ENCODE measurements at places on chromosomes 16 and 17.

DNA sequence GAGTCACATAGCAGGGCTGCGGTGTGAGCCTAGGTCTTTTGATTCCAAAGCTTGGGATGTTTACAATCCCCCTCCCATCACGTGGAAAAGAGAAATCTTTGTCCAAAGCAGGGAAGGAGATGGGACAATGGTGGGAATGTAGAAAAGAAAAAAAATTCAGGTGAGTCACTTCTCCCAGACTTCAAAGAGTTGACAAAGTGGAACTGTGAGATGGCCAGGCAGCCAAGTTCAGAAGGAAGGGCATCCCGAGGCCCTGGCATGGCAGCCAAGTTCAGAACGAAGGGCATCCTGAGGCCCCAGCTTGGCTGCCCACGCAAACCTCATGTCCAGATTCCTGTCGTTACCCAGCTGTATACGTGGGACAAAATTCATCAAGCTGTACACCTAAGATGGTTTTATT lies 47.5 kb downstream of the FOXL1 start:
- DNase-seq = no peak

GRCh38 chr17:30600830-30601494 lies 123.8 kb downstream of the GOSR1 start:
- peak; percentile 21 for DNase-seq

- no peak for DNase-seq
These were observed 1034.0 kb upstream of the EEF2KMT start for GRCh38 chr16:6131526-6132050.

- peak; percentile 63 for DNase-seq
These were observed 17.6 kb downstream of the MAPK8IP3 start for GRCh38 chr16:1723450-1724147.

DNA sequence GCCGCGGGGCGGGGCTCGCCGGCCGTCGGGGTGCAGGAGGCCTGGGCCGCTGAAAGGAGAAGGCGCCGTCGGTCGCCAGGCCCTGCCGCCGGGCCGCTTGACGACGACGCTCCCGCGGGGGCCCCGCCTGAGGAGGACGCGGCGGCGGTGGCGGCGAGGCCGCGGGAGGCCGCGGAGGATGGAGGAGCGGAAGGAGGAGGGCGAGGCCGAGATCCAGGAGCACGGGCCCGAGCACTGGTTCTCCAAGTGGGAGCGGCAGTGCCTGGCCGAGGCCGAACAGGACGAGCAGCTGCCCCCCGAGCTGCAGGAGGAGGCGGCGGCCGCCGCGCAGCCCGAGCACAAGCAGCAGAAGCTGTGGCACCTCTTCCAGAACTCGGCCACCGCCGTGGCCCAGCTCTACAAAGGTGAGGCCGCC lies 430 bp downstream of the HAPSTR1 start:
- no peak for DNase-seq

- no peak for DNase-seq
These were observed 52.0 kb upstream of the DLX4 start for GRCh38 chr17:49916854-49917515.

DNA sequence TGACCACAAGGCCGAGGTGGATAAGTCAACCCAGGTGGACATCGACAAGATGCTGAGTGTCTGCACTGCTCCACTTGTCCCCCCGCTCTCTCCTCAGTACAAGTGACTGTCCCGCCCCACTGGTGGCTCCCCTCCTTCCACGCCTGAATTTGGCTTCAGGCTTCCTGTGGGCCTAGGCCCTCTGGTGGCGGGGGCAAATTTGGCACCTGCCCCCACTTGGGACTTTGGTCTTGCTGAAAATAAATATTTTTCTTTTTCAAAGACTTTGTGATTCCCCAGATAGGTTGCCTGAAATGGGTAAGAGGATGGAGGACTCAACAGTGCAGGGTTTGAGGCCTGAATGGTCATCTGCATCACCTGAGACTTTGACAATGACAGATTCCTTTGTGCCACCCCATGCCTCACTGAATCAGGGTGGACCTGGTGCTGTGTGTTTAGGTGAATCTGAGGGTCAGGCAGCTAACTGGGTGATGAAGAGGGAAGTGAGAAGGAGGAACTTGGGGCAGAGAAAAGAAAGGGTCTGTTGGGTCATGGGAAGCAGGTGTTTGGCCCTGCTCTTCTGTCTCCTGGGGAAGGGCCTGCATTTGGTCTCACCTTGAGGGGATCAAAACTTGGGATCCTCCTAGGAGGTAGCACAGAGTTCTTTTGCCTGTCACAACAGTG lies 2.0 kb downstream of the C16orf86 start:
- DNase-seq = no peak

GRCh38 chr17:15366026-15366425 lies 24.6 kb upstream of the TEKT3 start:
- no peak for DNase-seq

DNA sequence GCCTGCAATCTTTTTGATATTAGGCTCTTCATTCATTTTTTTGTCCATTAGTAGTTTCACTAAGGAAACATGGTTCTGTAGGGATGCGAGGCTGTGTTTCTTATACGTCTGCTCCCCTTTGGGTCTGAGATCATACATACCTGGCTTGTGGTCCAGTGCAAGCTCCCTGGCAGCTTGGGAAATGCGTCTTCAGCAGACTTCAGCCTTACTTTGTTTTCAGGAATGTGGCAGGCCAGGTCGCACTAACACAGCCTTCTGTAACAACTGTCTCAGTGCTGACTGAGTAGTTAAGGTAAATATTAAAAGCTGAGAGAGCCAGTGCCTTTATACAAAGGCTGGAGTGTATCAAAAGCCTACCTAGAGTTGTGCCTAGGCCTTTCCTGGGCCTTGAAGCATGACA lies 970.5 kb upstream of the EEF2KMT start:
- DNase-seq = no peak

- peak; percentile 29 for DNase-seq
These were observed 89.7 kb downstream of the MGAT5B start for GRCh38 chr17:76957678-76958464.

GRCh38 chr16:5971924-5972323 lies 874.3 kb upstream of the EEF2KMT start:
- no peak for DNase-seq

DNA sequence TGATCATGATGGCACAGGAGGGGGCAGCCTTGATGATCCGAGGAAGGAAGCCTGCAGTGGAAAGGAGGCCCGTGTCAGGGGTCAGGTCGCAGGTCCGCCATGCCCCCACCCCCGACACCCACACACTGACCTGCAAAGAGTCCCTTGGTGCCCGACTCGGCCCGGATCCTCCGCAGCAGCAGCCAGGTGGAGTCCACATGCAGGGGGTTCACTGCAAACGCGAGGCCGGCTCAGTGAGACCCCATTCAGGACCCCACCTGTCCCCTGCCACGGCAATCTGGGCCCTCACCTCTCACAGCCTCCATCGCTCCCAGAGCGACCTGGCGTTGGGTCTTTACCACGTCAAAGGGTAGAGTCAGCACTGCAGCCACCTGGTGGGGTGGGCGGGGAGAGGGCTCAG lies 4.6 kb downstream of the SLC25A39 start:
- no peak for DNase-seq

GRCh38 chr17:79997011-79997660 lies 38.5 kb downstream of the TBC1D16 start:
- DNase-seq = peak; percentile 52

DNA sequence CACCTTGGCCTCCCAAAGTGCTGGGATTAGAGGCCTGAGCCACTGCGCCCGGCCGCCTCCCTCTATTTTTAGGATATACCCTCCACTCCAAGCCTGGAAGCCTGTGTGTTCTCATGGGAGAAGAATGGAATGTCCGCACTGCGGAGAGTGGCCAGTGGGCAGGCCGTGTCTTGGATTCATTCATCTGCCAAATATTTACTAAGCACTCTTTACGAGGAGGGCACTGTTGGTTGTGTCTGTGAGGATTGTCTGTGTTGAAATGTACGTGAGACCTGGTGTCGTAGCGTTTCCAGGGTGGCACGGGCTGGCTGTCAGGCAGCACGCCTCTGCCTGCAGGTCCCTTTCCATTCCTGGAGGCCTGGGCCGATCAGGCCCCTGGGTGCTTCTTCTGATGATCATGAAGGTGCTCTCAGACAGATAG lies 19.2 kb downstream of the PGS1 start:
- no peak for DNase-seq

- DNase-seq = no peak
These were observed 1.3 kb downstream of the SAMD14 start for GRCh38 chr17:50128441-50129352.

DNA sequence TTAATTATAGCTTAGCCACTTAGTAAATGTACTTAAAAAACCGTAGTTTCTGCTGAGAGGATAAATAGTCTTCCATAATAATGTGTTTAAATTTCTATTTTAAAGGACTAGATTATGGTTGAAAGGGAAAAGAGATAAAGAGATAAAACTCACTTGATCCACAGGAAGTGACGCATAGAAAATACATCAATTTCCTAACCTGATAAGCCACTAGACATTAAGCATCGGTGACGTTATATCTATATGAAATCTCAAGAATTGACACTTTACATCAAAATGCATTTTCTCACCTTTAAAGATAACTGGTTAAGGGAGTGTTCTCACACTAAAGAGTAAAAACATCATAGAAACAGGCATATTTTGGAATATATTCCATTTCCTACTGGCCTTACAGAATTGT lies 5.8 kb downstream of the FBXO47 start:
- no peak for DNase-seq

GRCh38 chr17:72928454-72929136 lies 163.9 kb downstream of the SLC39A11 start:
- DNase-seq = no peak

DNA sequence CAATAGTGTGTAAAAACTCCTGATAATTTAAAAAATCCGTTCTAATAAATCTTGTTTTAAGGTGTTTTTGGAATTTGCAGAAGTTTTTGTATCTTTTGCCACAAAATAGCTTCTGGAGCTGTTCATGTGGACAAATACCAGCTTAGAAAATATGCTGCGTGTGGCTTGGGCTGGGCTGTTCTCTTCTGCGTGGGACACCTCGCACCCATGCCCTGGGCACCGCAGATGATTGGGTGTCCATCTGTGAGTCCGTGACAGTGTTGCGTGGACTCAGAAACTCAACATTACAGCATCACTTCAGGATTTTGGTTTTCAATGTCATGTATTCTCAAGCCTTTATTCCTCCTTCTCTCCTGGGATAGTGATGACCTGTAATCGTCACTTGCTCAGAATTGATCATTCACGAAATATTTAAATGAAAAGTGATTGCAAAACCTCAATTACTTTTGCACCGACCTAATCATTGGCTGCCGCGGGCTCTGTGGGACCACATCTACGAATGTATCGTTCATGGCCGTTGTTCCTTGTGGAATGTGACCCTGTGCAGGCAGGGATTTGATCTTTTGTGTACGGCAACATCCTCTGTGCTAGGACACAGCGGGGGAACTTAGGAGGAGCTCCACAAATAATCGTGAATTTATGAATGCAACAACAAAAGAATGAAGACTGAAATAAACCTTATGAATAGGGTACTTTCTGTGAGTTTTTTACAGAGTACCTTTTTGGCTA lies 210.3 kb upstream of the FOXF1 start:
- no peak for DNase-seq

- no peak for DNase-seq
These were observed 20.1 kb downstream of the GPRC5B start for GRCh38 chr16:19864566-19864965.

DNA sequence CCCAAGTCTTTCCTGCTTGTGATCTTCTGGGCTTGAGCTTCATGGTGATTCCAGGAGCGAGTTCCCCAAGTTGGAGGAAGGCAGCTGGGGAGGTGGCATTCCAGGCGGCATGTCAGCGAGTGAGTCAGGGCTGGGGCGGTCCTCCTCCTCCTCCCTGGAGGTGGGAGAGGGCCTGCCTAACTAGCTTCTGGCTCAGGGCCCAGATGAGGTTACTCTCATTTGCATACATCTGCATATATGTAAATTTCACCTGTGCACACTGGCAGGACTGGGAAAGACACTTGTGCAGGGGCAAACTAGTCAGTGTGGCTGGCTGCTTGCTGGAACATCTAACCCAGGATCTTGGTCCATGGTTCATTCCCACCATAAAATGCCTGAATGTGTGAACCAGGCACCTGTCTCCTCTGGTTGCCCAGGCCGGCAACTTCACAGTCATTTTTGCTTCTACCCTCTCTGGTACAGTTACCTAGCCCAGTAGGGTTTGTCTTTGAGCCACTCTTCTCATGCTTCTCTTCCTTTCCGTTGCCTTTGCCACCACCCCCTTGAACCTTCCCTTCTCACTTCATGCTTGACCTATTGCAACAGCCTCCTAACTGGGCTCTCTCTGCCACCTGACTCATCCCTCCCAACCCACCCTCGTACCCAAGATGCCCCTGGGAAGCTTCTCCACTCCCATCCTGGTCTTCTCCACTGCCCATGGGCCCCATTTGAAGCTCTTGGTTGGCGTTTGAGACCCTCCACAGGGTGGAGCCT lies 9.6 kb upstream of the DLX4 start:
- no peak for DNase-seq

GRCh38 chr16:55643161-55643970 lies 12.4 kb upstream of the SLC6A2 start:
- DNase-seq = peak; percentile 17

DNA sequence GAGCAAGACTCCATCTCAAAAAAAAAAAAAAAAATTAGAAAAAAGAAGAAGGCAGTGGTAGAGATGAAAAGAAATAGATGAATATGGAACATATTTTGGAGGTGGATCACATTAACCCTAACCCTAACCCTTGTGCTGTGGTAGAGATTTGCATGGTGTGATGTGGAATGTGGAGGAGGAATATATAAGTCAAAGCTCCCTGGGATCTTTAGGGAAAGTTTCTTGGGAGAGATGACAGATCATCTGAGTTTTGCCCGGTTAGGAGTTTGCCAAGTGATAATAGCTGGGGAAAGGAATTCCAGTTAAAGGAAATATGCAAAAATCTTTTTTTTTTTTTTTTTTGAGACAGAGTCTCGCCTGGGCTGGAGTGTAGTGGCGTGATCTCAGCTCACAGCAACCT lies 13.0 kb upstream of the BLMH start:
- no peak for DNase-seq

DNA sequence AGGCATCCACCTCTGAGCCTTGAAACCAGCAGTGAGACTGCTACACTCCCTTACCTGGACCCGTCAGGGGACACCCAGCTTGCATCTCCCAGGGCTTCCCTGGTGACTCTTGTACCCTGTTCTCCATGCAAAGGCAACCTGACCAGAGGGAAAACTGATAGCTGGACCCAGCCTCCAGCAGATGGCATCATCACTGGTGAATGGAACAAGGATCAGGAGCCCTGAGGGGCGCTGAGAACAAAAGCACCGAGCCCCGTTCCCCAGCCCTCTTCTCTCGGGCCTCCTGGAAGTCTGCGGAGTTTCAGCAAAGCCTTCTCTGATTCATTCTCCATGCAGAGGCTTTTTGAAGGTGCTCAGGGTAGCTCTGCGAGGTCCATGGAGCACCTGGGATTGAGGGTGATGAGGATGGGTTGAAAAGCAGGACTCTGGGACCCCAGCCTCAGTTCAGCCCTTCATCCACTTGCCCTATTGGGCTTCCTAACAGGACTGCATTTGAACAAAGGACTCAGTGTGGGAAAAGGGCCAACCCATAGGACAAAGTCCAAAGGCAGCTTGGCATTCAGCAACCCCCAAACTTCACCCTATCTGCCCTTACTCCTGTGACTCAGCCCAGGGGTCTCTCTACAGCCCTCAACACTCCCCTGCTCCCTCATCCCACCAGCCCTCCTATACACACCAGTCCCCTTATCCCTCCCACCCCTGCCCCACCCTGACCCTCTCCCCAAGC lies 45.0 kb upstream of the LHX1 start:
- no peak for DNase-seq

- DNase-seq = no peak
These were observed 2.0 kb downstream of the BCAR1 start for GRCh38 chr16:75249441-75249840.

GRCh38 chr17:81502471-81503017 lies 10.1 kb downstream of the ACTG1 start:
- no peak for DNase-seq

- no peak for DNase-seq
These were observed 62.7 kb downstream of the C16orf82 start for GRCh38 chr16:27129401-27129800.

- no peak for DNase-seq
These were observed 78.2 kb downstream of the CRISPLD2 start for GRCh38 chr16:84897911-84898377.

Data from choroid plexus epithelial cell (primary cell).